ENCODE measurements at places on chromosomes 12 and 14. TPM values are rescaled to one million over a fixed set of nuclear protein-coding genes. Genes with fewer than 3 reads are reported as not detected.
A peak's percentile ranks its signal among the peaks of the same experiment; 100 is the strongest.

The ADAM21 gene
- not detected for polyA plus RNA-seq

The TAS2R10 gene
- not detected for polyA plus RNA-seq

The SYCP3 gene
- polyA plus RNA-seq, result 0.04 TPM

DNA sequence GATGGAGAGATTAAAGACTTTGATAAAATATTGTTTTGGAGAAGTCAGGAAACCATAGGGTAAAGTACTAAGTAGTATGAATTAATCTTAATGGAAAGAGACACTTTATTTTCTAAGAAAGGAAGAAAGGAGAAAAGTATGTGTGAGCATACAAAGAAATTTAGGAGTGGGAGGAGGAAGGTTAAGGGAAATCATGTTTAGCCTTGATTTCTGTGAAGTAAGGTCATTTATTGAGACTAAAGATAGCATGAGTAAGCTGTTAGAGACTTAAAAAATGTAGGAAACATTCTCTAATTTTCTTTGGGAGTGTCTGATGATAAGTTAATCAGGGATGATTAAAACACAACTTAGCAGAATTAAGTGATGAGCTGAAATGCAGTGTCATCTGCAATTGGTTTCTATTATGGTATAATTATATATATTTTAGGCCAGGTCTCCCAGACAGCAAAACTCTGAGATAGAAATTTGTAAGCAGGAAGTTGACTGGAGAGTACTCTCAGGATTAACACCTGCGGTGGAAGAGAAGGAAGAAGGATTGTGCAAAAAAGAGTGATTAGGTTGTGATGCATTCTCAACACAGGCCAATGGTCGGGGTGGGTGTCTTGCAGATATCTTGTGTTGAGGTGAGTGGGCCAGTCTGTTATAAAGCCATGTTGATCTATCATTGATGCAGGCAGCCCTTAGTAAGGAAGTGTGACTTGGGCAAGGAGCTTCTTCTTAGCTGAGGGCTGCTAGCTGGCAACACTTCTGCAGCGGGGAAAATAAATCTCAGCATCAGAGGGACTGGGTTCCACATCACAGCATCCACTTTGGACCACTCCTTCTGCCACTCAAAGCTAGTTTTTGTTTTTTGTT lies 256.2 kb downstream of the AEBP2 start:
- DNase-seq, result no peak
- H3K36me3 ChIP-seq, result no peaks in the 10 kb centered on the region
- no peaks in the 10 kb centered on the region for H3K27me3 ChIP-seq
- H3K27ac ChIP-seq, result no peak overlapping the region
- no peaks in the 10 kb centered on the region for H3K4me1 ChIP-seq

The C12orf54 gene
- not detected for polyA plus RNA-seq

The PROX2 gene
- not detected for polyA plus RNA-seq

The YARS2 gene
- polyA plus RNA-seq, result 20.6 TPM

DNA sequence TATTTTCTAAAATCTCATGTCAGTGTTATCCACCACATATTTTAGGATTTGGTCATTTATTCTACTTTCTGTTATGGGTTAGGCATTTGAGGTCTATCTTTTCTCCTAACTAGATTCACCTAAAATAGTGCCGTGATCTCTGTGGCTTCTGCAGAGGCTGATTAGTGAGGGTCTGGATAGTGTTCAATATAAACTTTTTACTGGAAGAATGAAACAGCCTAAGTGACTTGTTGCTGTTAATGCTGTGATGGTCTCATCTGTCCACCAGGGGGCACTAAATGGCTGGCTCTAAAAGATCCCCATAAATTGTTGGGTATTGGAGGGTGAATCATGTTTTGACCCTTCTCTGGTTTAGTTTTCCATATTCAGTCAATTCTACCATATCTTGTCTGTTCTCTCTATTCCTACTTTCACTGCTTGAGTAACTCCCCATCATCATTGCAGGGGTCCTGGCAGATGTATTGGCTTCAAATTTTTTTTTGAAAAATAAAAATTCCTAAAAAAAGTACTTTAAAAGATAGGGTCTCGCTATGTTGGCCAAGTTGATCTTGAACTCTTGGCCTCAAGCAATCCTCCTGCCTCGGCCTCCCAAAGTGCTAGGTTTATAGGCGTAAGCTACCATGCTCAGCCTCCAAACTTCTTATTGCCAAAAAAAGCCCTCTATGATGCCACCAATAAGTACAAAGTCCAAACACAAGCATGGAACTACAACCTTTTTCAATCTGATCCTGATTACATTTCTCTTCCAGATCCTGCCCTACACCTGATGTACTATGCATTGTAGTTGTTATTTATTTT lies 6.9 kb downstream of the PABPN1 start:
- H3K4me3 ChIP-seq, result no peak overlapping the region
- peak; percentile 54 for DNase-seq
- no peaks in the 10 kb centered on the region for H3K27me3 ChIP-seq
- H3K36me3 ChIP-seq, result peaks cover 28% of the 10 kb centered on the region
- H3K27ac ChIP-seq, result no peak overlapping the region

The P2RX2 gene
- not detected for polyA plus RNA-seq

- no peaks in the 10 kb centered on the region for H3K4me1 ChIP-seq
- H3K27ac ChIP-seq, result no peak overlapping the region
- no peaks in the 10 kb centered on the region for H3K27me3 ChIP-seq
- H3K36me3 ChIP-seq, result no peaks in the 10 kb centered on the region
- no peak overlapping the region for H3K4me3 ChIP-seq
These were observed 19.1 kb upstream of the VASH1 start for GRCh38 chr14:76742185-76742584.

DNA sequence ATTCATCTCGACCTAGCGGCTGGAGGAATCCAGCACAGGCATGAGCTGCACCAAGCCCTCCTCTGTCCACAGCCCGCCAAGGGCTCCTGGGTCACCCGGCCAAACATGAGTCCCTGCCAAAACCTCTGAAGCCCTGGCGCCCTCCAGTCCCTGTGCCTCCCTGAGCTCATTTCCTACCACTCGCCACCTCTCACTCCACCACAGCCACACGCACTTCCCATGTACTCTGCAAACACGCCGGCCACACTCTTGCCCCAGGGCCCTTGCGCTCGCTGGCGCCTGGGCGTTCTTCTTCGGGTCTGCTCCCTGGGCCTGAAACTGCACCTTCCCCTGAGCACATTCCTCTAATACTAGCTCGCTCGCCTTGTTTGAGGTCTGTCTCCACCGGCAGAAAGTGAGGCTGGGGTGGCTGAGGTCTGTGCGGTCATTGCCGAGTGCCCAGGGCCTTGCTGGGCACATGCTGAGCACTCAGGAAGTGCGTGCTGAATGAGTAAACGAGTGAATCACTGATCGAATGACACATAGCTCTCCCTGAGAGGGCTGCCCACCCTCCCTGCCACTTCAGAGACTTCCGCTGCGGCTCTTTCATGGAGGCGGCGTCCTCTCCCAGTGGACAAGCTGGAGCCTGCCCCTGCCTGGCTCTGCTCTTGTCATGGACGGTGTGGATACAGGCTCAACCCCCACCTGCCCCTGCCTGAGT lies 33.7 kb upstream of the DLK1 start:
- H3K27me3 ChIP-seq, result peaks cover 34% of the 10 kb centered on the region

DNA sequence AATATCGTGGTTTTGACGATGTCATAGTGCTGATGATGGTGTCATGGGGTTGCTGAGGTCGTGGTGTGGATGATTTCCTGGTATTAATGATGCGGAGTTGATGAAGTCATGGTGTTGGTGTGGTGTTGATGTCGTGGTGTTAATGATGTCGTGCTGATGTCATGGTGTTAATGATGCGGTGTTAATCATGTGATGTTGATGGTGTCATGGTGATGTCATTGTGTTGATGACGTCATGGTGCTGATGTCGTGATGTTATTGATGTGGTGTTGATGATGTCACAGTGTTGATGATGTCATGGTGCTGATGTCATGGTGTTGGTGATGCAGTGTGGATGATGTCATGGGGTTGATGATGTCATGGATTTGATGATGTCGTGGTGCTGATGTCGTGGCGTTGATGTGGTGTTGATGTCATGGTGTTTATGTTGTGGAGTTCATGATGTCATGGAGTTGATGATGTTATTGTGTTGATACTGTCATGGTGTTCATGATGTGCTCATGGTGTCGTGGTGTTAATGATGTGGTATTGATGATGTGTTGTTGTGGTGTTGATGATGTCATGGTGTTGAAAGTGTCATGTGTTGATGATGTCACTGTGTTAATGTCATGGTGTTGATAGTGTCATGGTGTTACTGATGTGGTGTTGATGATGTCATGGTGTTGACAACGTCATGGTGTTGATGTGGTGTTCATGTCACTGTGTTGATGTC lies 48.5 kb upstream of the RIMBP2 start:
- DNase-seq, result no peak
- no peak overlapping the region for H3K4me3 ChIP-seq
- H3K27ac ChIP-seq, result no peak overlapping the region
- peaks cover 40% of the 10 kb centered on the region for H3K27me3 ChIP-seq

The IFI27 gene
- polyA plus RNA-seq, result 446 TPM

The APOLD1 gene
- 7.1 TPM for polyA plus RNA-seq

The GLIPR1L1 gene
- not detected for polyA plus RNA-seq

- no peaks in the 10 kb centered on the region for H3K36me3 ChIP-seq
- no peaks in the 10 kb centered on the region for H3K4me1 ChIP-seq
- H3K27ac ChIP-seq, result no peak overlapping the region
- no peak overlapping the region for H3K4me3 ChIP-seq
These were observed 10.3 kb downstream of the DAO start for GRCh38 chr12:108890208-108890607.

The PAH gene
- polyA plus RNA-seq, result 0.03 TPM

All from heart left ventricle (tissue), 16 donors.